ENCODE measurements at places on chromosomes 2 and 18. TPM values are rescaled to one million over a fixed set of nuclear protein-coding genes. Genes with fewer than 3 reads are reported as not detected.

SPDYA gene
- total RNA-seq: not detected

- no peak overlapping the region for H3K4me3 ChIP-seq
- H3K36me3 ChIP-seq: no peaks in the 10 kb centered on the region
Observed at GRCh38 chr18:67410075-67411070, 106.1 kb downstream of the DSEL start.

GRCh38 chr2:65282477-65283053 lies 54.9 kb downstream of the ACTR2 start:
- no peak overlapping the region for H3K27ac ChIP-seq
- H3K4me3 ChIP-seq: no peak overlapping the region
- peaks cover 26% of the 10 kb centered on the region for H3K4me1 ChIP-seq

LRRC30 gene
- not detected for total RNA-seq

DNA sequence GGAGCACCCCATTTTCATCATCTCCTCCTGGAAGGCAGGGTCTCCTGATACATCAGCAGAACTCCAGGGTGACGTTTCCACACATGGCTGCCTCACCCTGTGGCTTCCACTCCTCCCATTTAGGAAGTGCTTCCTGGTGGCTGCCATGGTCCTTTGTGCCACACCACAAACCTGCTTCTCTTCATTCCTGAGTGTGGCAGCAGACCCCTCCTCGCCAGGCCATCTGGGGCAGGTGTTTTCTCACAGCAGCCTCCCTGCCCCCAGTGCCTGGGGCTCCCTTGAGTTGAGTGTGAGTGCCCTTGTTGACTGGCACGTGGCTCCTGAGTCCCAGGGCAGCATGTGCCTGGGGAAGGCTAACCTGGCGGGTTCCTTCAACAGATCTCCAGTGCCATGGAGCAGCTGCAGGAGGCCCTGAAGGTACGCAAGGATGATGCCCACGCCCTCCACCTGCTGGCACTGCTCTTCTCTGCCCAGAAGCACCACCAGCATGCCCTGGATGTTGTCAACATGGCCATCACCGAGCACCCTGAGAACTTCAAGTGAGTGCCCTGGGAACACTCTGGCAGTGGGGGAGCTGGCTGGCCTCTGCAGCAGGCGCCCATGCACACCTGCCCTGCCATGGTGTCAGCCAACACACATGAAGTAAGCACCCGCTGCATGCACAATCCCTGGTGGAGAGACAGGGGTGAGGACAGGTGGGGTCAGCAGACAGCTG lies 113.4 kb upstream of the MCFD2 start:
- peaks cover 5% of the 10 kb centered on the region for H3K27me3 ChIP-seq
- peak overlapping the region; percentile 24 for H3K27ac ChIP-seq

DNA sequence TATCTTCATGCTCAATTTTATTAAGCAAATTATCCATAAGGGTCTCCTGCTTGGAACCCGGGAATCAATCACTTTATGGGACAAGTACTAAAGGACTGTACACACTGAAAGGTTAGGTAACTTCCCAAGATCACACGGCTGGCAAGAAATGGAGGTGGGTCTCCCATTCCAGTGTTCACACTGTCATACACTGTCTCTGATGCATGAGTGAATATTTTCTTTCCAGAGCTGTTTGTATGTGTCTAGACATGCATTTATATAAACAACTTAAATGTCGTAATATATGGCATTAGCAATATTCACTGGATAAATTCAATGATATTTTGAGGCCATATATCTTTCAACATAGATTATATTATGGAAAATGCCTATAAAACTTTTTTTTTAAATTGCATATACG lies 223.4 kb downstream of the DYM start:
- H3K27ac ChIP-seq: no peak overlapping the region
- DNase-seq: no peak
- H3K36me3 ChIP-seq: peaks cover 8% of the 10 kb centered on the region
- H3K4me3 ChIP-seq: no peak overlapping the region

GRCh38 chr18:35422237-35422636 lies 45.1 kb upstream of the ZNF396 start:
- no peaks in the 10 kb centered on the region for H3K4me1 ChIP-seq
- no peak for DNase-seq
- no peak overlapping the region for H3K27ac ChIP-seq

CHRNG gene
- not detected for total RNA-seq

DNA sequence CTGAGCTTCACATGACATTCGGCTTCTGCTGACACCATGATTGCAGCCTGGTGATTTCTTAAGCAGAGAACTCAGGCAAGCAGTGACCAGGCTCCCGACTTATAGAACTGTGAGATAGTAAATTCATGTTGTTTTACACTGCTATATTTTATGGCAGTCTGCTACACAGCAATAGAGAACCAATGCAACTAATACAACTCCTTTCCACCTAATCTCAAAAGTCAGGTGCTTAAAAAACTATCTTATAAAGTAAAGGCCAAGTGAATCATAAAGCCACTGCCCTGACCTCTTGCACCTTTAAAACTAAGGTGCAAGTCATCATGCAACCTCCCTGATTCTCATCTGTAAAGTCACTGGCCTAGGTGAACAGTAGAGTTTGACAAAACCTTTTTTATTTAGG lies 95.3 kb upstream of the GLS start:
- H3K27ac ChIP-seq: no peak overlapping the region
- peaks cover 9% of the 10 kb centered on the region for H3K36me3 ChIP-seq
- H3K27me3 ChIP-seq: no peaks in the 10 kb centered on the region

GPD2 gene
- 52.5 TPM for total RNA-seq

DNA sequence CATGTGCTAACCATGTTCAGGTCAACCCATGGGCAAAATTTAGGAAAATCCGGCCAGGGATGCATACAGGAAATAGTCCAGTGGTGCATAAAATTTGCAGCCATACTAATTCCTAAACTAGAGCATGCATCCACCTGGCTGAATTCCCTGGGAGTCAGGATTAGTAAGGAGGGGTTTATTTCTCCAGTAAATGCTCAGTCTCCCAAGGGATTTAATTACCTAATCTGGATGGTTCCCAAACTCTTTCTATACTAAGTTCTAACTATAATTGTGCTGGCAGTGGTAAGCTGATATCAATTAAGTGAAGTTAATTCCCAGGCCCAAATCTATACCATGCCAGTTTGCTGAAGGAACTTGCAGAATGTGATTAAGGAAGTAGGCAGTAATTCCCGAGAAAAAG lies 26.2 kb upstream of the EVA1A start:
- peaks cover 3% of the 10 kb centered on the region for H3K27me3 ChIP-seq
- no peak overlapping the region for H3K27ac ChIP-seq
- H3K4me3 ChIP-seq: no peak overlapping the region
- H3K4me1 ChIP-seq: peaks cover 68% of the 10 kb centered on the region
- H3K36me3 ChIP-seq: peaks cover 12% of the 10 kb centered on the region
